CD4-positive, alpha-beta T cell treated with Interleukin-6 at 100 ng/mL for 8 hours (primary cell): ENCODE measurements at places on chromosomes 2 and 18.

DNA sequence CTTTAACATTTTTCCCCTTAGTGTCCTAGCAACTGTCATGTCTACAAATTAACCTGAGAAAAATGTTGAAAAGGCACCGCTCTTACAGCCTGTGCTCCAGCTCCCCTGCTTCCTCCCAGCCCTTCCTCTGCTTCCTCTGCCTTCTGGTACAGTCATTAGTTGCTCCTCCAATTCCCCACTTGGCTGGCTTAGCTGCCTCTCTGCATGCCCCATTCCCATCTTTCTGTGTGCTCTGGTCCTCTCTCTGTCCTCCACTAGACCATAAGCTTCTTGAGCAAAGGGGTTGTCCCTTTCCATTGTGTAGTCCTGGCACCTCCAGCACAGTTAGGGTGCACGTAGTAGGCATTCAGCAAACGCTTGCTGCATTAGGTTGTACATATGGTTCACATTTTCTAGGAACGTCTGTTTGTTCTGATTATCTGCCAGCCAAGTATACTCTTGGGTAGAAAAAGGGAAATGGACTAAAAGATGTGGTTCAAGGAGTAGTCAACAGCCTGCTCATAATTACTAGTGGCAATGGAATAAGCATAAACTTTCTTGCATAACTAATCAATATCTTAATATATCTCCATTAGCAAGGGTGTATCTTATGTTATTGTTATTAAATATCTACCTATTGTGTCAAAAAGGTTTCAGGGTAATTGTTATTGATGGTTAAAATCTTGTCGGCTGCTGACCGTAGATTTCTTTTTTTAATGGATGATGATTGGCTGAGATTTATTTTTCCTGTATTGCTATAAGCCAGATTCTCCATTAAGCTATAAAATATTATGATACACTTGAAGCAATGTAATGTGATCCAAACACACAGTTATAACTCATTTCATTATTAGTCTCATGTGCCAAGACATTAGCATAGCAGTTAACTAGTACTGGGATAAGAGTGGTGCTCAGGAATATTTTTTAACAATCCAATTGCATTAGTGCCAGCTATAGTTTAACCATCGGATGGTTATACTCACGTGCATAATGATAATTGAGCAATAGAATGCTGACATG is 340.1 kb downstream of the SLC4A3 start:
- DNase-seq, result no peak

DNA sequence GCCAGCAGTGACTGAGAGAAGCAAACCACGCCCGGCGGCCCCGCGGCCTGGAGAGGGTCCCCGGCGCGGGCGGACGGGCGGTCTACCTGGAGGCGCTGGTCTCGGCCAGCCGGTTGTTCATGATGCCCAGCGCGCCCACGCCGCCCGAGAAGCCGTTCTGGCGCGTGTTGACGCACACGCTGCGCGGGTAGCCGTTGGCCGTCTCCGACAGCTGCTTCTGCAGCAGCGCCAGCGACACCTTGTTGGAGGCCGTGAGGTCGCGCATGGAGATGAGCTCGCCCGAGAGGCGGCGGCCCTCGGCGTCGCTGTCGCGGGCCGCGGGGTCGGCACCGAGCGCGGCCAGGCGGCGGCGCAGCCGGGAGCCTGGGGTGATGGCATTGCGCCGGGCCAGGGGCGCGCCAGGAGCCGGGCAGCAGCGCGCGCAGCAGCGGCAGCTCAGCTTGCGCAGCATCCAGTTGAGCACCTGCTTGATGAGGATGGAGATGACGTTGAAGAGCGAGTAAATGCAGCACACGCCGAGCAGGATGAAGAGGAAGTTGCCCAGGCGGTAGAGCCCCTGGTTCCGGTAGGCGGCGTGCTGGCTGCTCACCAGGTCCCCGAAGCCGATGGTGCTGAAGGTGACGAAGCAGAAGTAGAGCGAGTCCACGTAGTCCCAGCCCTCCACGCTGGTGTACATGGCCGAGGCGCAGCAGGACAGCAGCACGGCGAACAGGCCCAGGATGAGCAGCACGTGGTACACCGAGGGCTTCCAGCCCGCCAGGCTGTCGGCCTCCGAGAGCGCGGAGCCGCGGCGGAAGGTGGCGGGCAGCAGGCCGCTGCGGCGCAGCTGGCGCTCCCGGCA is 118.1 kb downstream of the MSH2 start:
- DNase-seq, result peak; percentile 71

GRCh38 chr2:195017890-195018289 is 639.1 kb upstream of the SLC39A10 start:
- DNase-seq, result no peak

- no peak for DNase-seq
Measured at GRCh38 chr2:85988175-85988913, 99.6 kb upstream of the ST3GAL5 start.

DNA sequence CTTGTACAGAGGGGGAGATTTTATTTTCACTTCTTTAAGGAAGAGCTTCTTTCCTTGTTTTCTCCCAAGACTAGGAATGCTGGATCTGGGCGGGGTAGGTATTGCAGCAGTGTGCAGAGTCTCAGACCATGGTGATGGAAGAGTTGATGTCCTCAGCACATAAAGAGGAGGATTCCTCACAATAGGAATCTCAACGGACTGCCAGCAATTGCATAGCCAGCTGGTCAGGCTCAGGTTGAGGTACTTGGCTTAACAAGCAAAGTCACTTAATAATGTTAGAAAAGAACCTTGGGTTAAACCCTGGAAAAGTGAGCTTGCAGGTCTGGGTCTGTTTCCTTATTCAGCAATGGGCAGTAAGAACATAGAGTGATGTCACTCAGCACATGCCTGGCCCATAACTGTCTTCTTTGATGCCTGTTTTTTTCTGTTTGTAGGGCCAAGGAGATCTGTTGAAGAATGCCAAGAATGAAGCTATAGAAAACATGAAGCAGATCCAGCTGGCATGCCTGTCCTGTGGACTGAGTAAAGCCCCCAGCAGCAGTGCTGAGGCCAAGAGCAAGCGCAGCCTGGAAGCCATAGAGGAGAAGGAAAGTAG is 342.1 kb downstream of the PLCL1 start:
- no peak for DNase-seq

DNA sequence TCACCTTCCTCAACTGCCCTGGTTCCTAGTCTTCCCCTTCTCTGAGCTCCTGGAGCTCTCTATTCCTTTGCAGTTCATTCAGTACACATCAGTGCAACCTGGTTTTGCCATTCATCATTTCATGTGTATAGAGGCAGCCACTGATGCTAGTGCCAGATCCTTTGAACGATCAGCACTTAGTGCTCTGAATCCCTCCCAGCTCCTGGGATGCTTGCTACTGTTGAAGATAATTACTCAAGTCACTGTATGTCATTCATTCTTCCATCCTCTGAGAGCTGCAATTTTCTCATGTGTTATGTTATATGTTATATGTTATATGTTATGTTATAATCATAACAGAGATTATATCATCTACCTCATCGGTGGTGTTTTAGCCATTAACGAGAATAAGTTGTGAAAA is 98.5 kb upstream of the UXS1 start:
- no peak for DNase-seq

- DNase-seq, result no peak
Measured at GRCh38 chr2:69168144-69168813, 155.3 kb downstream of the ANTXR1 start.

GRCh38 chr2:235666213-235666781 is 172.5 kb downstream of the AGAP1 start:
- no peak for DNase-seq

DNA sequence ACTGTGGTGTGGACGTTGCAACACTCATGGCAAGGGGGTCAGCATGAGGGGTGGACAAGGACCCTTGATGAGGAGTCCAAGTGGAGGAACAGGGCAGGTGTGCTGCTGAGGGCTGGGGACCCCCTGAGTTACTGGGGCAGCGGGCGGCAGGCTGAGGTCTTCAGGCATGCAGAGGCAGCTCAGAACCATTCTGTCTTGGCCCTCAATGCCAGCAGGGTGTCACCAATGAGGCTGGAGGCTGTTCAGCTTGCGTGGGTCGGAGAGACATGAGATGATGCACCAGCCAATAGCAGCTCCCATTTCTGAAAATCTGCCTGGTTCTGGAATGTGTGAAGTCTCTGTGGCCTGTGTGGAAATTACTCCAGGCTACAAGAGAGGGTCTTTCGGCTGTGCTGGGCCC is 105.4 kb downstream of the INHBB start:
- DNase-seq, result no peak

DNA sequence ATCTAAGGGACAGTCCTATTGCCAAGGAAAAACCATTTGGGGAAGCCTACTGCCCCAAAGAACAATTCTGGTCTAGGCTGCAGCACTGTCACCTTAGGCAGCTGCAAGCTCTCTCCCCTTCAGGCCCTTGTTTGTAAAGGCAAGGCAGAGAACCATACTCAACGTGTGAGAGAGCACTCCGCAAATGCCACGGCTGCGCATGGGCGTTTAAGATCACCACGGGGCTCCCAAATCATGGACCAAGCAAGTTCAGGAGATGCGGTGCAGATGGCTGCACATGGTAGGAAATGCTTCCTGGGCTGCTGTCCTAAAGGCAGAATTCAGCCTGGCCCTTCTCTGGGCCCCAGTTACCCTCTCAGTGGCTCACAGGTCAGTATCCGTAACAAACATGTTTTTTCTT is 15.5 kb downstream of the ERFE start:
- DNase-seq, result no peak

- no peak for DNase-seq
Measured at GRCh38 chr2:45406621-45407020, 204.4 kb downstream of the SRBD1 start.

GRCh38 chr18:991441-991840 is 86.8 kb downstream of the ADCYAP1 start:
- DNase-seq, result no peak

GRCh38 chr18:48252525-48252924 is 156.7 kb downstream of the ZBTB7C start:
- DNase-seq, result no peak

DNA sequence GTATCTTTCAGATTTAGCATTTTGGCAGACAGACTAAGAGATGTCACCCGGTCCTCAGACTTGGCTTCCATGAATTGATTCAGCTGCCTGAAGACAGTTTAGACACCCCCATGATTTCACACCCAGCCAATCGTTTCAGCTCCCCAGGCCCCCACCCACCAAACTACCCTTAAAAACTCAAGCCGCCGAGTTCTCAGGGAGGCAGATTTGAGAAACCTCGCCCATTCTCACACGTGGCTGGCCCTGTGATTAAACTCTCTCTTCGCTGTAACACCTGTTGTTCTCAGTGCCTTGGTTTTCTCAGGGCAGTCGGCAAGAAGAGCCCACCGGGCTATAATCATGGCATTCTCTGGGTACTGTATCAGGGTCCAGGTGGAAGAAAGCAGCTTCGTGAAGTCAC is 35.2 kb downstream of the UXS1 start:
- peak; percentile 40 for DNase-seq

DNA sequence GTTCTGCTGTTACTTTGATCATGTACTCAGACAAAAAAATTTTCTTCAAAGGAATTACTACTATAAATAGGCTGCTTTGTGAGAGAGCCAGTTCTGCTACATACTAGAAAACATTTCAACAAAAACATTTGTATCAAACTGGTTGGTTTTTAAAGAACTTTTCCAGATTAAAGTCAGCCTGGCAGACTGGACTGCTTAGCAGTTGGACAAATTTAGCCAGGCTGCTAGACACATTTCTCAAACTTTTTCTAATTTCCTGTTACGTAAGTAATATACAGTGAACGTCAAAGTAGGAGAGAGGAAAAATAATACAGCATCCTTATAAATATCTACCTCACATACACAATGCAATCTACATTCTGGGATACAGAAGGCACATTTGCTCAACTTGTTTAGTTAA is 109.5 kb downstream of the SP3 start:
- DNase-seq, result no peak

- no peak for DNase-seq
Measured at GRCh38 chr2:96950381-96951124, 35.8 kb downstream of the FAM178B start.

DNA sequence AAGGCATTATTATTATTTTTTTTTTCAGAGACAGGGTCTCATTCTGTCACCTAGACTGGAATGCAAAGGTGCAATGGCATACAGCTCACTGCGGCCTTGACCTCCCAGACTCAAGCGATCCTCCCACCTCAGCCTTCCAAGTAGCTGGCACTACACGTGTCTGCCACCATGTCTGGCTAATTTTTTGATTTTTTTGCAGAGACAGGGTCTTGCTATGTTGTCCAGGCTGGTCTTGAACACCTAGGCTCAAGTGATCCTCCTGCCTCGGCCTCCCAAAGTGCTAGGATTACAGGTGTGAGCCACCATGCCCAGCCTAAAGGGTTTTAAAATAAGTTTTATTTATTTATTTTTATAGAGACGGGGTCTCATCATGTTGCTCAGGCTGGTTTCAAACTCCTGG is 45.3 kb upstream of the AP1S3 start:
- no peak for DNase-seq

GRCh38 chr18:13653746-13654433 is 72.5 kb downstream of the FAM210A start:
- DNase-seq, result no peak

DNA sequence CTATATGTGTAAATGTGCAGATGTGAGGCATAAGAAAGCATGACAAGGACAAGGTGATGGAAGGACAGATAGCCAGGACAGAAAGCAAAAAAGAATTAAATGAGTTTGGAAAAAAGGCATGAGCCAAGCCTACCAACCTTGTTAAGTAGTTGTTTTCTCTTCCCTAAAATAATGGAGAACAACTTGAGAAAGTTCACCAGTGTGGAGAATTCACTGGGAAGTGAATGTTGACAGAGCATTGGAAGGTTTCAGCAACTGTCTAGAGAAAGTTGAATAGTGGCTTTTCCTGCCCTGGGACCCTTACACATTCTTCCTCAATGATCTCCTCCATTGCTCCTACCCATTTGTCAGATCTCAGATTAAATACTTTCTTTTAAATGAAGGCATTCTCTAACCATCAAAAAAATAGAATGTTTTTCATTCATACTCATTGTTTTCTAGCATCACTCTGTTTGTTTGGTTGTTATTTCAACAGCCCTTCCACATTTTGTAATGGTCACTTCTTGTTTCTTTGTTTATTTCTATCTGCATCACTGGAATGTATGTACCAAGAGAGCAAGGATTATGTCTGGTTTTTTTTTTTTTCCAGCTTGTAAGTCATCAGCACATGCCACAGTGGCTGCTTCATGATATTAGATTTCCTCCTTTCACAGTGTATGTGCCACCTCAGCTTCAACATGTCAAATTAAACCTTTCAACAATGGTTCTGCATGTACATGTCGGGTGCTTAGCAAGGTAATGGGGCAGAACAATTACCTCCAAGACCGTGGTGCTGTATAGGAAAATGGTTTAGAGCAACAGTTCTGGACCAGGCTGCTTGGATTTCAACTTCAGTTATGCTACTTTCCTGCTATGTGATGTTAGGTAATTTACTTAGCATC is 586.0 kb upstream of the VRK2 start:
- no peak for DNase-seq

DNA sequence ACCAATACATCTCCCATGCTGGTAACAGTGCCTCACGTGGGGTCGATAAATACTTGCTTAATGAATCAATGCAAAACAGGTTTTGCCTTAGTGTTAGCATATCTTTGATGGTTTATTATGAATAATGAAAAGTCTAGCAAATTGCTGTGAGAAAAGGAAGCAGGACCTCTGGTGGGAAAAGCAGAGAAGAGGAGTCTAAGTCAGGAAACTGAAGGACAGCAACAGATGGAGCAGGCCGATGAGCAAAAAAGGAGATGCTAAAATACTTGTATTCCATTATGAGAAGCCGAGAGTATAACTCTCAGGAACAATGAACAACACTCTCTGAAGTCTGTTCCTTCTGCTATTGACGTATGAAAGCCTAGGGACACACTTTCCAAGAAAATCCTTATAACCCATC is 555.2 kb upstream of the KLHL29 start:
- DNase-seq, result no peak
